Adrenal gland (tissue), 19 donors: ENCODE measurements at places on chromosomes 12 and 14. TPM values are rescaled to one million over a fixed set of nuclear protein-coding genes. Genes with fewer than 3 reads are reported as not detected.

- H3K4me1 ChIP-seq = no peaks in the 10 kb centered on the region
- H3K27me3 ChIP-seq = no peaks in the 10 kb centered on the region
- no peak for DNase-seq
Measured at GRCh38 chr12:77619425-77619824, 211.3 kb upstream of the NAV3 start.

DNA sequence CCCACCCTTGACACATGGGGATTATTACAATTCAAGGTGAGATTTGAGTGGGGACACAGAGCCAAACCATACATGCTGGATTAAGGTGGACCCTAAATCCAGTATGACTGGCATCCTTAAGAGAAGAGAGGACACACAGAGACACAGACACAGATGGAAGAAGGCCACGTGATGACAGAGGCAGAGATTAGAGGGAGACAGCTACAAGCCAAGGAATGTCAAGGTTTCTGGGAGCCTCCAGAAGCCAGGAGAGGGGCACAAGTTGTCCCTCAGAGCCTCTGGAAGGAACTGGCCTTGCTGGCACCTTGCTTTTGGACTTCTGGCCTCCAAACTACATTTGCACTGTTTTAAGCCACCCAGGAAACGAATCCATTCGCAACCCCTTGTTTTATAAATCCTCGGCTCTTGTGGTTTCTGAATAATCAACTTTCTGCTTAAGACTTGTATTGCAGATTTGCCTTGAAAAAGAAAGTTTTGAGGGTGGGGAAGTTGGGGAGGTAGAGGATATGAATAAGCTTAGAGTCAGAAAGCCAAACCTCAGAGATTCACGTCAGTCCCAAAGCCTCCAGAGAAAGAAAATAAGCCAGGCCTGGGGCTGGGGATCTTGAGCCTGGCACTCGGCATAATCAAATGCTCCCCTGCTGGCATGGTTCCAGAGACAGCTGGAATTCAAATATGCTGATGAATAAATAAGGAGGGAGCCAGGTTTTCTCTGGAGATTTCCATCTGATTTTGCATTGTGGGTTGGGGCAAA, 224.2 kb upstream of the PWP1 start:
- peaks cover 19% of the 10 kb centered on the region for H3K4me1 ChIP-seq
- H3K27ac ChIP-seq = no peak overlapping the region
- no peaks in the 10 kb centered on the region for H3K36me3 ChIP-seq

- no peak overlapping the region for H3K4me3 ChIP-seq
- peaks cover 11% of the 10 kb centered on the region for H3K4me1 ChIP-seq
- no peaks in the 10 kb centered on the region for H3K27me3 ChIP-seq
Measured at GRCh38 chr12:57883057-57883456, 36.5 kb upstream of the CTDSP2 start.

GRCh38 chr14:90842726-90843125, 26.5 kb upstream of the TTC7B start:
- no peaks in the 10 kb centered on the region for H3K36me3 ChIP-seq
- no peaks in the 10 kb centered on the region for H3K27me3 ChIP-seq
- H3K4me3 ChIP-seq = no peak overlapping the region
- no peak overlapping the region for H3K27ac ChIP-seq

DNA sequence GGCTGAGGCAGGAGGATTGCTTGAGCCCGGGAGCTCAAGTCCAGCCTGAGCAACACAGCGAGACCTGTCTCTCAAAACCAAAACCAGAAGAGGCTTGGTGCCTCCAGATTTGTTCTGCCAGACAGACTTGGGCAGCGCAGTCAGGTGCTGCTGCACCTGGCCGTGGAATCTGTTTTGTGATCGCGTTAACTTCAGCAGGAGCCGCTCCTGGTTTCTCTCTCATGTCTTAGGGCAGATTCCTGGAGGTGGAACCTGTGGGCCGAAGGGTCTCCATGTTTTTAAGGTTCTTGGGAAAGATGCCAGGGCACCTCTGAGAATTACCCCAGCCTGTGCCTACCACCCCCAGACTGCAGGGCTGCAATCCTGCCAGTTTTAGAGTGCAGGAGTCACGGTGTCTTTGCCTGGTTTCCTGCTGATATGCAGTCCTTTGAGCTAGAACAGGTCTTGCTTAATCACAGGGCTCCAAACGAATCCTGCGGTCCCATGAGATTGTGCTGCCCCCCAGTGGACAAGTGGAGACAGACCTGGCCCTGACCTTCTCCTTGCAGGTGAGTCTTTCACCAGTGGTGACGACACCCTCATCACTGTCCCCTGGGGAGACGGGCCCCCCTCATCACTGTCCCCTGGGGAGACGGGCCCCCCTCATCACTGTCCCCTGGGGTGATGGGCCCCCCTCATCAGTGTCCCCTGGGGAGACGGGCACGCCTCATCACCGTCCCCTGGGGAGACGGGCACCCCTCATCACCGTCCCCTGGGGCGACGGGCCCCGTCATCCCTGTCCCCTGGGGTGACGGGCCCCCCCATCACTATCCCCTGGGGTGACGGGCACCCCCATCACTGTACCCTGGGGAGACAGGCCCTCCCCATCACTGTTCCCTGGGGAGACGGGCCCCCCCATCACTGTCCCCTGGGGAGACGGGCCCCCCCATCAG, 37.6 kb downstream of the PACS2 start:
- H3K36me3 ChIP-seq = peaks cover 17% of the 10 kb centered on the region
- peak; percentile 94 for DNase-seq
- H3K27me3 ChIP-seq = no peaks in the 10 kb centered on the region
- no peak overlapping the region for H3K27ac ChIP-seq
- no peak overlapping the region for H3K4me3 ChIP-seq

- no peaks in the 10 kb centered on the region for H3K4me1 ChIP-seq
- no peak for DNase-seq
- H3K36me3 ChIP-seq = no peaks in the 10 kb centered on the region
- H3K4me3 ChIP-seq = no peak overlapping the region
- H3K27ac ChIP-seq = no peak overlapping the region
Measured at GRCh38 chr14:32358781-32359180, 29.7 kb downstream of the AKAP6 start.

Gene TAC3
- total RNA-seq = not detected

Gene KCNH3
- total RNA-seq = 0.30 TPM

Gene NAA30
- 22.0 TPM for total RNA-seq
